ENCODE measurements at places on chromosomes 2 and 18. TPM values are rescaled to one million over a fixed set of nuclear protein-coding genes. Genes with fewer than 3 reads are reported as not detected.
A peak's percentile ranks its signal among the peaks of the same experiment; 100 is the strongest.

- DNase-seq = no peak
Measured at GRCh38 chr2:9914384-9915065, 37.0 kb upstream of the GRHL1 start.

DNA sequence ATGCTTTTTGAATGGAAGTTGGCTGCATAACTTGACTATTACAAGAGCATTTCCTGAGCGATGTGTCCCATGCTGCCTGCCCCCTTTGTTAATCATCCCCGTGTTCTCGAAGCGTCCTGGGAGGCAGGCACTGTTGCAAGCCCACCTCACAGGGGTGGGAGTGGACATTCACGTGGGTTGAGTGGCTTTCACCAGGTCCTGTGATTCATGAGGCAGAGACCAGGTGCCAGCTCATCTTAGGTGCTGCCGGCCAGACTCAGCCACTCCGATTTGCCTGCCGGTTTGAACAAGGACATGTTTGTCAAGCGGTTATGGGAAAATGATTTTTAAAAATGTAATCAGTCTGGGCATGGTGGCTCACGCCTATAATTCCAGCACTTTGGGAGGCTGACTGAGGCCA, 112.5 kb downstream of the ZNF532 start:
- no peak for DNase-seq

DNA sequence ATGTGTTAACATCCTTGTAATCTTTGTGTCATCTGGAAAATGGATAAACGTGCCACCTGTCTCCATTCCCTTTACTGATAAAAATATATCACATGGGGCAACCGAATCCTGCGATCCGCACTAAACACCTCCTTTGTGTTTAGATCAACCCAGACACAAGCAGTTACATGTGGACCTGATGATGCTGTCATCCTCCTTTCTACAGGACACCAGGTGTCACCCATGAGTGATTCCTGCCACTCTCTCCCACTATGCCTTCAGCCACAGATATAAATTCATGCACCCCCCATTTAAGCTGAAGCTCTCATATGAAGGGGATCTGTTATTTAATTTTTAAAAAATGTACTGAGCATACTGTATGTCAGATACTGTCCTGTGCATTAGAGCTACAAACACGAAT, 81.3 kb downstream of the VIT start:
- no peak for DNase-seq

DNA sequence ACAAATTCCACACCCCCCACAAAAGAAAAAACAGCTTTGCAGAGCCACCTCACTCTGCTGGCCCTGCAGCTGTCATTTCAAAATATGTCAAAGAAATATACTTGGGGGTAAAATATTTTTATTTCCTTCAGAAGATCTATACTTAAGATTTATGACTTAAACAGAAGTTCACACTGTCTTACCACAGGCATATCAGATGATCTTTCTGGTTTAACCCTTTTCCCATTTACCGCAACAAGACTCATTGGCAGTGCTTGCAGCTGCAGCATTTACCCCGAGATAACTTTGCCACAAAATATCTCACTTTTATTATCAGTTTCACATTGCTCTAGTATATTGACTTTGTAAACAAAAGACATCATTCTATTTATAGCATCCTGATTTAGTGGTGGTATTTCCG, 21.6 kb upstream of the SLC35G4 start:
- DNase-seq = no peak

GRCh38 chr2:187912950-187913349, 358.7 kb upstream of the TFPI start:
- DNase-seq = no peak

- DNase-seq = no peak
Measured at GRCh38 chr18:63244607-63245006, 75.0 kb downstream of the BCL2 start.

DNA sequence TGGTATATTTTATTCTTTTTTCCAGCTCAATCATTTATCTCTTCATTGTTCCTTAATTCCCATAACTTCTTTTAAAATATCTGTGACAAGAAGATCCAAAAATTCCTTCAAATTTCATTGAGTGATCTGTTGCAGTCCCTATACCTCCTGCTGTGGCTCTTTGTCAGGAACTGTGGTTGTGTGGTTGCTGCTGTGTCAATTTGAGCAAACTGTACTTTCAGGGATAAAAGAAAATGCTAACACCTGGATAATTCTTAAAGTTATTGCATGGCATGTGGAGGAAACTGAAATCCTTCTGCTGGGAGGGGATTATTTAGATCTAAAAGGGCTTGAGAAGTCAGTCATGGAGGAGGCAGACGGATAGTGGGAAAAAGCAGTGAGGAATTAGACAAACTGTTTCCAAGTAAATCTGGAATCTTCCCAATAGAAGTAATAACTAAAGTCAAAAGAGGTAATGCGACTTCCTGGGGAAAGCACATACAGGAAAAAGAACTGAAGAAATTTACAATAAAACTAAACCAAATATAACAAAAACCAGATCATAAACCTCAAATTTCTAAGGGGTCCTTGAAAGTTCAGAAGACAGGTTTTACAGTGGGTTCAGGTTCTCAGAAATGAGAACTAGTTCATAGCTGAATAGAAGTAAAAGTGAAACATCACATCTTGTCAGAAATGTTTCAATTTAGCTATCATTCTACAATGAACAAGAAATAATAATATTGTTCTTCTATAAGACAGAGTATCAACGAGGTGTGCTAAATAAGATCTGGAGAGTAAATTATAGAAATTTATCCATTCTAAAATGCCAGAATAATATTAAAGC, 33.5 kb upstream of the CD226 start:
- DNase-seq = no peak

- no peak for DNase-seq
Measured at GRCh38 chr18:2150566-2150965, 420.7 kb downstream of the METTL4 start.

- DNase-seq = no peak
Measured at GRCh38 chr2:160590664-160591063, 97.1 kb upstream of the RBMS1 start.

Gene TMEM163
- 0.38 TPM for total RNA-seq

Gene SERPINB7
- not detected for total RNA-seq

- DNase-seq = peak; percentile 91
Measured at GRCh38 chr2:5749347-5749746, 57.2 kb downstream of the SOX11 start.

Gene RAB17
- total RNA-seq = 4.1 TPM

DNA sequence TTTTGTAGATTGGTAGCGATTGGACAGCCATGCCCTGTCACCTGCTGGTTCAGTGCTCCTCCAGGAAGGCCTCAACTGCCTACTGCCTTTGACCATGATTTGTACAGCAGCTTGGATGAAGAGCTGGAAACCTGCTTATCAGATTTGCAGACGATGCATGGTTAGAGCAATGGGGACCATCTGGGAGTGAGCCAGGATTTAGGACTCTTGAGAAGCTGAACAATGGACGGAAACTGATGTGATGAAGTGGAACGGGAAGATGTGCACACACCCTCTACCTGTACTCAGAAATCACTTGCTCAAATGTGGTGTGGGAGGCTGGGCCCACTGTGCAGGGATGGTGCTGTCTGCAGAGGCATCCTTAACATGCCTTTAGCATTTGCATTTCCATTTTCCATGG, 57.2 kb downstream of the NCK2 start:
- DNase-seq = no peak

Gene NCOA1
- total RNA-seq = 32.2 TPM

DNA sequence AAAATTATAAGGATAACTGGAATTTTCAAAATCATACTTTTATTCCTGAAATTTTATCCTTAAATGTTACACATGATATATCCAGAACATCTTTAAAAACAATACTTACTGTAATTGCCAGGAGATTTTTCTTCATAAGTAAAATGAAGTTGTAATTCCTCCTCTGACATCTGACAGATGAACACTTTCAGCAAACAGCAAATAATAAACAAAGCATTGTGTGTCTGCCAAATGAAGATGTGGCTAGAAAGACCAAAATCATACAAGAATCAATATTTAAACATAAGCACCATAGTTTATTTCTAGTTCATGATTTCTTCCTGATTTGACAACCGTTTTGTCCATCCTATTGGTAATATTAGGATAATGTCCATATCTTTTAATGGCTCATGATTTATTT, 82.0 kb downstream of the DYM start:
- no peak for DNase-seq

- no peak for DNase-seq
Measured at GRCh38 chr2:3970791-3971651, 267.6 kb downstream of the DCDC2C start.

DNA sequence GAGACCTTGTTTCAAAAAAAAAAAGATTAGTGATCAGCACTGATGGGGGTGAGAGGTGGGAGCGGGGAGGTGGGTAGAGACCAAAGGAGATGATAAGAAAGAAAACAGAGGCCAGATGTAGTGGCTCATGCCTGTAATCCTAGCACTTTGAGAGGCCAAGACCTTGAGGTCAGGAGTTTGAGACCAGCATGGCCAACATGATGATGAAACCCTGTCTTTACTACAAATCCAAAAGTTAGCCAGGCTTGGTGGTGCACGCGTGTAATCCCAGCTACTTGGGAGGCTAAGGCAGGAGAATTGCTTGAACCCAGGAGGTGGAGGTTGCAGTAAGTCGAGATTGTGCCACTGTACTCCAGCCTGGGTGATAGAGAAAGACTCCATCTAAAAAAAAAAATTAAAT, 9.5 kb upstream of the SLC35F6 start:
- DNase-seq = no peak

GRCh38 chr2:241217320-241218031, 29.0 kb downstream of the ANO7 start:
- peak; percentile 85 for DNase-seq

Gene ASB18
- total RNA-seq = 4.5 TPM

All from Right ventricle myocardium superior (tissue), 1 donor.